MM.1S (cell line): ENCODE measurements at places on chromosomes 5 and 9.
A peak's percentile ranks its signal among the peaks of the same experiment; 100 is the strongest.

GRCh38 chr9:129109537-129109903, 1.1 kb downstream of the CRAT start:
- peak; percentile 16 for DNase-seq

GRCh38 chr5:148191010-148191409, 11.8 kb upstream of the SPINK6 start:
- no peak for DNase-seq

DNA sequence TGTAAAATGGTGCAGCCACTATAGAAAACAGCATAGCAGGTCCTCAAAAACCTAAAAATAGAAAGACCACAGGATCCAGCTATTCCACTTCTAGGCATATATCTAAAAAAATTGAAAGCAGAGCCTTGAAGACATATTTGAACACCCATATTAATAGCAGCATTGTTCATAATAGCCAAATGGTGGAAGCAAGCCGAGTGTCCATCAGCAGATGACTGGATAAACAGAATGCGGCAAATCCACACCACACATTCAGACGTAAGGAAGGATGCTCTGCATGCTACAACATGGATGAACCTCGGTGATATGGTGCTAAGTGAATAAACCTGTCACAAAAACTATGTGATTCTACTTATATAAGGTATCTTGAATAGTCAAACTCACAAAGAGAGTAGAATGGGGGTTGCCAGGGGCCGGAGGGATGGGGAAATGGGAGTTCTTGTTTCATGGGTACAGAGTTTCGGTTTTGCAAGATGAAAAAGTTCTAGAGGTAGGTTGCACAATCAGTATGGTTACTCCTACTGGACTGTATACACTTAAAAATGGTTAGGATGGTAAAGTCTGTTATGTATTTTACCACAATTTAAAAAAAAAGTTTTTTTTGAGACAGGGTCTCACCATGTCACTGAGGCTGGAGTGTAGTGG, 17.1 kb upstream of the HSD17B3 start:
- DNase-seq, result no peak

GRCh38 chr9:135524130-135524861, 3.1 kb downstream of the LCN1 start:
- DNase-seq, result no peak

DNA sequence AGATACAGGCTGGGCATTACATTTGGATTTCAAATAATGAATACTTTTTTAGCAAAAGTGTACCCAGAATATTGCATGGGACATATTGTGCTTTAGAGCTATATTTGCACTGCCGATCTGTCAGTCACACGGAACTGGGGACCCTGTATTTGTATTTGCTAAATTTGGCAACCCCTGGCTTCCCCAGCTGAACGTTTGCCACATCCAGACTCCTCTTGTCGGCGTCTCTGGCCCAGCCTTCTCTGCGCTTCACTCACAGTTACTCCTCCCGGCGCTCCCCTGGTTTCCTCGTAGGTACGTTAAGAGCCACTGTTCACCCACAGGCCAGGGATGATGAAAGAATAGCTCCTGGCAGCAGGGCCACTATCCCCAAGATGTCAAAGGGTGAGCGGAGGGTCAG, 58.7 kb downstream of the NSUN2 start:
- no peak for DNase-seq

GRCh38 chr5:40477856-40478546, 201.7 kb upstream of the PTGER4 start:
- DNase-seq, result no peak

GRCh38 chr5:164431634-164432304, 926.4 kb downstream of the MAT2B start:
- no peak for DNase-seq

- DNase-seq, result no peak
Measured at GRCh38 chr9:92644278-92644677, 25.7 kb downstream of the IPPK start.

- no peak for DNase-seq
Measured at GRCh38 chr9:34590381-34591247, 1.1 kb upstream of the CNTFR start.

GRCh38 chr5:157214861-157215513, 34.3 kb downstream of the ITK start:
- no peak for DNase-seq

- no peak for DNase-seq
Measured at GRCh38 chr5:124644138-124644537, 102.3 kb downstream of the ZNF608 start.

GRCh38 chr5:961002-961710, 47.4 kb upstream of the NKD2 start:
- no peak for DNase-seq
